ENCODE measurements at places on chromosomes 12 and 14.

DNA sequence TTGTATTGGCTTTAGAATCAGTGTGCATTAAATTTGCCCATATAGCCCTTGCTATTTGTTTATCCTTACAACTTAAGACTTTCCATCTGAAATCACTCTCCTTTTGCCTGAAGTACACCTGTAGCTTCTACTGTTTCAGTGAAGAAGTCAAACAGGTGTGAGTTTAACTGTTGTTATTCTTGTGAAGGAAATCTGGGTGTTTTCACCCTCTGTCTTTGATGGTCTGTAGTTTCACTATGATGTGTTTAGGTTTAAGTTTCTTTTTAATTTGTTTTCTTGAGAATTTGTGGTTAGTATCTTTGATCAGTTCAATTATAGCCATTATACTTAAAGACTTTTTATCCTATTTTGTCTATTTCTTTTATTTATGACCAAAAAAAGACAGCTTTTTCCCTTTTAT lies 68.9 kb upstream of the BBS10 start:
- DNase-seq: no peak

DNA sequence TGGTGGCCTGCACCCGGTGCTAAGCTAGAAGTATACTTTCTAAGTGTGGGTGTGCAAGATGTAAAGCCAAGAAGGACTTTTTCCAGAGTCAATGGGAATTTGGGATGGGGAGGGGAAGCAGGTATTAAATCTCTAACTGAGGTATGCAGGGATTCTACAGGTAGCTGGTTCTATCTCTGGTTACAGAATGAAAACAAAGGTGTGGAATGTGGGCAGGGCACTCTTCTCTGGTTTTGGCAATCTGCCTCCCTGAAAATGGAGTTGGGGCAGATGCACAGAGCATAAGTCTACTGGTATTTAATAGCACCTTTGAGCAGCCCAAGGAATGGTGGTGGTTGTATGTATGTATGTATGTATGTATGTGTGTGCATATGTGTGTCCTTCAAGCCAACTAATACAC lies 66.7 kb upstream of the PPP1R12A start:
- no peak for DNase-seq

GRCh38 chr14:24399999-24400718 lies 1.4 kb downstream of the NYNRIN start:
- DNase-seq: no peak

- DNase-seq: no peak
These were observed 30.3 kb downstream of the EFCAB11 start for GRCh38 chr14:89924268-89924667.

DNA sequence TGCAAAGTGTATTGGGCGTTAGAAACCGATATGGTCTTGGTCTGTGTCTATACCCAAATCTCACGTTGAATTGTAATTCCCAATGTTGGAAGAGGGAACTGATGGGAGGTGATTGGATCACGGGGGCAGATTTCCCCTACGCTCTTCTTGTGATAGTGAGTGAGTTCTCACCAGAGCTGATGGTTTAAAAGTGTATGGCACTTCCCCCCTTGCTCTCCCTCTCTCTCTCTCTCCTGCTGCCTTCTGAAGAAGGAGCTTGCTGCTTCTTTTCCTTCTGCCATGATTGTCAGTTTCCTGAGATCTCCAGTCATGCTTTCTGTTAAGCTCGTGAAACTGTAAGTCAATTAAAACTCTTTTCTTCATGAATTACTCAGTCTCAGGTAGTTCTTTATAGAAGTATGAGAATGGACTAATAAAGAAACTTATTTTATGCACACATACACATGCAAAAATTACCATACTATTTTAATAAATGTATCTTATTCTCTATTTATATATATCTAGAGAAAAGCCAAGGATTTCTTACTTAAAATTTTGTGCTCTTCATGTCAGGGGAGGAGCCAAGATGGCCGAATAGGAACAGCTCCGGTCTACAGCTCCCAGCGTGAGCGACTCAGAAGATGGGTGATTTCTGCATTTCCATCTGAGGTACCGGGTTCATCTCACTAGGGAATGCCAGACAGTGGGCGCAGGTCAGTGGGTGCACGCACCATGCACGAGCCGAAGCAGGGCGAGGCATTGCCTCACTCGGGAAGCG lies 1891.0 kb upstream of the FLRT2 start:
- DNase-seq: no peak

DNA sequence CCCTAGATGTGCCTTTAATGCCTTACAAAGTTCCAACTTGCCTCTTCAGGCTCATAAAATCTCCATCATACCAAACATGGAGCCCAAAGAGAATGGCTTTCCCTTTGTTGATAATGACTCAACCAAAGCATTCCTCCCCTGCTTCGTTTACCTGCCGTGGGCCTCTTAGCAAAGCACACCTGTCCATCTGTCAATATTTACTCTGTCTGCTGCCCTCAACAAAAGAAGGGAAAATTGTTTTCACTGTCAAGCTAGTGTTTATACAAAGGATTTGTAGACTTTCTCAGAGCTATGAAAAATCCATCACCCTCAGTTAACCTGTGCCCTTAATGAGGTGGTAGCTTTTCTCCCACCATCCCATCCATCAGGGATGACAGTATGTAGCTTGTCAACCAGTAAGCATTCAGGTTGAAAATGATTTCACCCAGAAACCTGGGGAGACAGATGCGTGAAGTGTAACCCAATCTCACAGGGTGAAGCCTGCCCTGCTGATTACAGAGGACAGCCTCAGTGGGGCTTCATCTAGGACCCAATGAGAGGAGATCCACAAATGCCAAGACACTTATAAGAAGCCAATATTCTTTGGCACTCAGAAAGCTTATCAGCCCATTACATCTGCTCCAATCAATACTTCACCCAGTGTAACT lies 278.1 kb downstream of the NUAK1 start:
- no peak for DNase-seq

- DNase-seq: no peak
These were observed 137.0 kb upstream of the CDKN3 start for GRCh38 chr14:54259821-54260220.

Measured in stimulated activated CD4-positive, alpha-beta T cell treated with anti-CD3 and anti-CD28 coated beads, TNF-alpha, amount 100 ng/mL, for 48 hours (primary cell).